ENCODE measurements at places on chromosomes 7 and 10.

DNA sequence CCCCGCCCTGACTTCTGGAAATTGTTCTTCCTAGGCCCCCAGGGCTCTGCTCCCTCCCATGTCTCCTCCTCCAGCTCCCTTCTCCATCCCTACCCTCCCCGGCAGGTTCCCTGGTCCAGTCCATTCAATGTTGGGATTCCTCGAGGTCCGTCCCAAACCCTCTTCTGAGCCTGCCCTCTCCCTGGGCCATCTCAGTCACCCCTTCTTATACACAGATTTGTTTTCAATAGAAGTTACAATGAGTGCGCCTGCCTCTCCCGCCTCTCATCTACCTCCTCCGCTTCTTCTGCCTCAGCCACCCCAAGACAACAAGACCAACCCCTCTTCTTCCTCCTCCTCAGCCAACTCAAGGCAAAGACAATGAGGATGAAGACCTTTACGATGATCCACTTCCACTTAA lies 67.9 kb downstream of the OAT start:
- no peak for DNase-seq

- no peak for DNase-seq
Measured at GRCh38 chr7:46197785-46198540, 276.9 kb upstream of the IGFBP3 start.

- no peak for DNase-seq
Measured at GRCh38 chr7:31465285-31465684, 48.6 kb upstream of the ITPRID1 start.

DNA sequence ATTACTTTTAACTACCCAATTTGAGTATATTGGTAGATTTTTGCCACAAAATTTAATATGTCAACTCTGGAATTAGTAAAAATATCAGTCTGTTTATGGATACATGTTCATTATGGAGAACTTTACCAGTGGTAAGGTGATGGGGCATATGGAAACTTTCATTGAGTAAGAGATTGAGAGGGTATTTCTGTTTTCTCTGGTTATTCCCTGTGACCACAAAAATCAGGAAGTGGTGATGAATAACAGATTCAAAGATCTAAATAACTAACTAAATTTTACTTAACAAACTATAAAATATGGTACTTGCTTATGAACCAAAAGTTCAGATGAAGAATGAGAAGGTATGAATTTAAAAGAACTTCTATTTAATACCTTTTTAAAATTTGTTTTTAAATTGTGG lies 22.1 kb upstream of the STEAP4 start:
- DNase-seq, result no peak

DNA sequence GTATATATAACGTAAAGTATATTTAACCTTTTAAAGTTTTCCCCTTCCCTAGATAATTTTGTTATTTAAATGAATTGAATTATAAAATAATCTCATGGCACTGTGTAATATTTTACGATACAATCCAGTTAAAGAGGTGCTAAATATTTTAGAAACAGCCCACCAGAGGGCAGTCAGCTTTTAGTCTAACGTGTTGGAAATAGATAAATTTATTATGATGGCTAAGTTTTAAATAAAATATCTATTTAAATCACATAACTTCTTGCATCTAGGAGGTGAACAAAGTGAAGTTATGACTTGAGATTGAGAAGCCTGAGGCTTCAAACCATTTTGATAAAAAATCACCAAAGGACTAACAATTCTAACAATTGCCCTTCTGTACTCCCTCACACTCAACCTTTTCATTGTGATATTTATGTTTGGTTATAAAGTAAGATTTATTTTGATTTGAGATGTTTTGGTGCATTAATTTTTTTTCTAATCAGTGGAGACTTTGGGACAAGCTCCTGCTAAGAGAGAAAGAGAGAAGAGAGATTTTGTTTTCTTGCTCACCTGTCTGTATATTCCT lies 171.5 kb upstream of the SP4 start:
- no peak for DNase-seq

DNA sequence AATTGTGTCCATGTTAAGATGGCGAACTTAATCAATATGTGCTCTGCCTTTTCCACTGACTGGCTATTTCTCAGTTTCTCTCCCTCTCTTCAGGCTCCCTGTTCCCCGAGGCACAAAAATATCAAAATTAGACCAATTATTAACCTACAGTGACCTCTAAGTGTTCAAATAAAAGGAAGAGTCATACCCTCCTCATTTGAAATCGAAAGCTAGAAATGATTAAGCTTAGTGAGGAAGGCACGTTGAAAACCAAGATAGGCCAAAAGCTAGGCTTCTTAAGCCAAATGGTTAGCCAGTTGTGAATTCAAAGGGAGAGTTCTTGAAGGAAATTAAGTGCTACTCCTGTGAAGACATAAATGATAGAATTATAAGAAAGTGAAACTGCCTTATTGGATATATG lies 81.1 kb upstream of the MBL2 start:
- no peak for DNase-seq

GRCh38 chr7:7146837-7147236 lies 35.5 kb upstream of the C1GALT1 start:
- no peak for DNase-seq

DNA sequence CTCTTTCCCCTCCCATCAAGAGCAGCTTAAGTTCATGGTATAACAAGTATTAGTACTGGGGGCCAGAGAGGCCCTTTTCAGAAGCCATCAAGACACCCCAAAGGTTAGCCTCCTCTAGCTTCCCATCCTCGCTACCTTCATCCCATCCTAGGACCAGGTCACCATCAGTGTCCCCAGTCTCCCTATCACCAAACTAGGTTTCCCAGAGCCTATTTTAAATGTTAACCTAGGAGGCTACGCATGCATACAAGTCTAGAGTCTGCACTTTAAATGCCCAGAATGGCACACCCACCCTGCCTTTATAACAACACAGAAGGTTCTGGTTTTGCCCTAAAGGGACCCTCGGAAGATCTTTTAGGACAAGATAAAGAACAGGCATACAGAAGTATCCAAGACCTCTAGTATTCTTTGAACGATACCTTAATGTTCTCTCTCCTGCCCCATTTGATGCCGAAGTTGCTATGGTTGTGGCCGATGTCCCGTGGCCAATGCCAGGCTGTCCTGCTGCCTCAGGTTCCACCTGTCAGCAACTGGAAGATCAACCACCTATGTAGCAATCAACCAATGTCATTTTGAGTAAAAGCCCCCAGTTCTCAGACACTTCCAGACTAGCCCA lies 2.2 kb downstream of the GPRIN2 start:
- DNase-seq, result no peak

DNA sequence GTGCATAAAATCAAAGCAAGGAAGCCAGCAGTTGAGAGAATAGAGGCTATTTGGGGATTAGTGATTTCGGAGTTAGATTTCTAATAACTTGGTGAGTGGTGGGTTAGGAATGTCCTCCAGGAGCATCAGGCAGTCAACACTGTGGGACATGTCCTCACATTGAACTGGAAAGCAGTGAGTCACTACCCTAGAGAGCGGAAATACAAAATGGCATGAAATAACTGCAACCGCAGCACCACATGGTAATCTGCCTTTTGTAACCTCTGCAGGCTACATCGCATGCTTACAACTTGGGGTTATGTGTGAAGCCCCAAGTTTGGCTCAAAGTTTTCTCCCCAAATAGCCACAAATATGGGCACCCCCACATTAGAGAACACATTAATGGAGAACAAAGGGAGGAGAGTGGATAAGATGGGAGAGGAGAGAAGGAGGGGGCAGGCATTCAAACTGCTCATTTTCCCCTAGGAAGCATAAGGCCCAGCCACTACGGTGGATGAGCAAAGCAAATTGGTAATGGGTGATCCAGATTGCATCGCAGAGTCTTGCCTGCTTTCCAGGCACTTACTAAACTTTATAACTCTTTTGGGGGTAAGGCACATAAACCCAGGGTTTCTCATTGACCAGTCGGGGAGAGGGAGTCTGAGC lies 22.0 kb upstream of the SLF2 start:
- DNase-seq, result no peak

DNA sequence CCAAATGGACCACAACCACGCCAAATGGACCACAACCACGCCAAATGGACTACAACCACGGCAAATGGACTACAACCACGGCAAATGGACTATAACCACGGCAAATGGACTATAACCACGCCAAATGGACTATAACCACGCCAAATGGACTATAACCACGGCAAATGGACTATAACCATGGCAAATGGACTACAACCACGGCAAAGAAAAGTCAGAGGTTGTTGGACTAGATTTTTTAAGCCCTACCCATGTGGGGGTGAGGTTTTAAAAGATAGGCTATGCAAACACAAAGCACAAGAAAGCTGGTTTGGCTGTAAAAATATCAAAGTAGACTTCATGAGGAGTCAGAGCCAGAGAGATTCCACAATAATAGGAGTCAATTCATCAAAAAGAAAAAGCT lies 55.8 kb downstream of the NCAPG2 start:
- no peak for DNase-seq

DNA sequence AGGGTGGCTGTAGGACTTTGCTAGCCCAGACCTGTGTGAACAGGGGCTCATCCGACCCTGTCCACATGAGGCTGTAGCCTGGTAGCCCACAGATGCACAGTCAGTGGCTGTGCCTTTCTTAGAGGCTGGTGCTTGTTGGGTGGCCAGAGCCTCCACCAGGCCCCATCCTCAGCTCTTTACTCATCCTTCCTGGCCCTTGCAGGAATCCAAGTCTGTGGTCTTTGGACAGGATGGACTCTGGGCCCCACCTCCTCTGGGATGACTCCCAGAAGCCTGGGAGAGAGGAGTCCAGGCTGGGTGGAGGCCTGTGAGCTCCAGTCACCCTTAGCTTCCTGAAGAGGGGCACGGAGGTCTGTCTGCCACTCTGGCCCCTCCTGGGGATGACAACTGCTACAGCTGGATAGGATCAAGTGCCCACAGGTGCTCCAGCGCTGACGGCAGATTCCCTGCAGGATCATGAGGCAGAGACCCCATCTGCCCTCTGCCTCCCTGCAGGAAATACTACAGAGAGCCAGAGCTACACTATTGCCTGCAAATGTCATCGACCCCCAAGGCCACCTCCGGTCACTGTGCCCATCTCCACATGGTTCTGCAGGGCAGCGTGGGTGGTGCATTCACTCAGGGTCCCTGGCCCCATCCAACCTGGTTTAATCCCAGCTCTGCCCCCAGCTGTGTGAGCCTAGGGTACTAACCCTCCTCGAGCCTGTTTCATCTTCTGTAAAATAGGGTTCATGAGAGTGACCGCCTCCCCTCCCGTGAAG lies 114.5 kb downstream of the PTPN20 start:
- DNase-seq, result no peak

DNA sequence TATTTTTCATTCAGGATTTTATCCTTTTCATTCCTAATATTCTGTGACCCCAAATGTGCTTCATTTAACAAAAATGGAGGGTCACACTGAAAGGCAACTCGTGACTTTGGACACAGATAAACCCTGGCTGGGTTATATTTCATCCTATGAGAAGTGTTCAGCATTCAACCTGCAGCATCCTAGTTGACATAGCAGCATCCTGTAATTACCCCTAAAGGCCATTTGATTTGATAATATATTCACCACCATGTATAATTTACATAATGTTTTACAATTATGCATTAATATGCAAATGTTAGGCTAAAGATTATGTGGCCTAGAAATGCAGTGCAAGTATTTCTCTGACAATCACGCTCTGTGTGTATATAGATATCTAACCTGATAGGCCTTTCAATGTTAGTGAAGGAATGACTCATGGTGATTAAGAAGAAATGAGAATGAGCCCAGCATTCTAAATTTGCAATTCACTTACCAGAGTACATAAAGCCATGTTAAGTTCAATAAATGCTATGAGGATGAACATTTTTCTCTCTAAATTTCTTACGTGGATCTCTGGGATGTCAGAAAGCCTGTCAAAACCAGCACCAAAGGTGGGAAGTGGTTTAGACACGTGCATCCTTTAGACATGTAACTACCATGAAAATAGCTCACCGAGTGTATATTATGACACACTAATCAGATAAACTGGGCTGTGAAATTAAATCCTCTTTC lies 337.7 kb upstream of the AOAH start:
- no peak for DNase-seq

DNA sequence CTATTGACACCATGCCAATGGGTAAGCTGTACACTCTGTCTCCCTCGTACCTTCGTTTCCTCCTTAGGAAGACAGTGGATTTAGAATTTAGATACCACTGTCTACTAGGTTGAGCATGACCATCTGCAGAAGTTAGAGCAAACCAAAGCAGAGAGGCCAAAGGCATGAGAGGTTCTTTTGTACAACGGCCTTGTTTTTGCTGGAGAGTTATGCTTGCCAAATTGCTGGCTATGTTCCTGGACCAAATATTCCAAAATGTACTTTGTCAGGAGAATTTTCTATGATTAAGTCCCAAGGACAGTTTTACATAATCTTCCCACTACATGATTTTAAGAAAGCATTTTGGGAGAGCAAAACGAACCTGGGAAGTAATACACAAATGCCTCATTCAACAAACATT lies 47.9 kb upstream of the PLCE1 start:
- no peak for DNase-seq

GRCh38 chr7:77917500-77918262 lies 119.1 kb downstream of the PHTF2 start:
- DNase-seq, result no peak

DNA sequence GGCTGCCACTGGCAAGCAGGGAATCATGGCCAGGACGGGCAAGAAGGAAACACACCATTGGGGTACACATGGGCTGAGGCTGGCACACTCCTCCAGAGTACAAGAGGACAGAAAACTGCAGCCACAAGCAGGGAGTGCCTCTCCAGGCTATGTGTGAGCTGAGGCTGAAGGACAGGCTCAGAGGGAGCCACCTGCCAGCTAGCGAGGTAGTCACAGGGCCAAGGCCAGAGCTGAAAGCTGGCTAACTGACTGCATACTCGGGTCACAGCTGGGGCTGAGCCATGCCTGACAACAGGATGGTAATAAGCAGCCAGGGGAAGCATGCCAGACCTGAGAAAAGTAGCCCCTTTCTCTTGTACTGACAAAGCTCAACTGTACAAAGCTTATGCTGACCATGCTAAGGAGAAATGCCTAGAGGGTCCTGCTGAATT lies 52.0 kb downstream of the KIF5B start:
- DNase-seq, result no peak

DNA sequence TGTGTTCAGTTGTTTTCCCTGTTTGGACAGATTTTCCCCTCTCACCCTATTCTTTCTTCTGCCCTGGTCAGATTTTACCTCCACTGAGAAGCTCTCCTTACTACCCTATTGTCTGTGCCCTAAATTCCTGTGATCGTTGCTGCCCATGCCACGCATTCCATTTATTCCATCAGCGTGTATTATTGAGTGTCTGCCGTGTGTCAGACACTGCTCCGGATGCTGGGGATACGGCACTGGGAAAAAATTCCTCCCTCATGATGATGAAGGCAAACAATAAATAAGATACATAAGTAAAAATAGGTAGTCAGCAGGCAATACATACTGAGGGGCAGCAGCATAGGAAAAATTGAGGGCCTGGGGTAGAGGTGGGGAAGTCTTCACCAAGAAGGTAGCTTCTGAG lies 86.8 kb downstream of the FANK1 start:
- no peak for DNase-seq

DNA sequence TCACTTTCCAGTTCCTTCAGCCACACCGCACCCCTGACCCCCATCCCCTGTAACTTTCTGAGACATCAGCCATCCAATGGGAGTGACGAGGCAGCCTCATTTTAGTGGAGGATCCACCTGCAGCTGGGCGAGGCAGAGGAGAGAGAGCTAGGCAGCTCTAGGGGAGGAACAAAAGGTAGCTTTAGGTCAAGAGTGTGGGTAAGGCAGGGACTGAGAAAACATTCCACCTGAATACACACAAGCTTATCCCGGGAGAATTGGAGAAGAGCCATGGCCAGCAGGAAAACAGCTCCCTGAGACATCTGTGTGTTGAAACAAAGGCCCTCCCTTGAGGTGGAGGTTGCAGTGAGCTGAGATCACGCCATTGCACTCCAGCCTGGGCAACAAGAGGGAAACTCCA lies 6.7 kb upstream of the KLRG2 start:
- DNase-seq, result no peak

- DNase-seq, result no peak
Measured at GRCh38 chr7:134022286-134022911, 104.7 kb upstream of the LRGUK start.
